Ecto neural progenitor cell (in vitro differentiated cells): ENCODE measurements at places on chromosomes 16 and 17.
A peak's percentile ranks its signal among the peaks of the same experiment; 100 is the strongest.

DNA sequence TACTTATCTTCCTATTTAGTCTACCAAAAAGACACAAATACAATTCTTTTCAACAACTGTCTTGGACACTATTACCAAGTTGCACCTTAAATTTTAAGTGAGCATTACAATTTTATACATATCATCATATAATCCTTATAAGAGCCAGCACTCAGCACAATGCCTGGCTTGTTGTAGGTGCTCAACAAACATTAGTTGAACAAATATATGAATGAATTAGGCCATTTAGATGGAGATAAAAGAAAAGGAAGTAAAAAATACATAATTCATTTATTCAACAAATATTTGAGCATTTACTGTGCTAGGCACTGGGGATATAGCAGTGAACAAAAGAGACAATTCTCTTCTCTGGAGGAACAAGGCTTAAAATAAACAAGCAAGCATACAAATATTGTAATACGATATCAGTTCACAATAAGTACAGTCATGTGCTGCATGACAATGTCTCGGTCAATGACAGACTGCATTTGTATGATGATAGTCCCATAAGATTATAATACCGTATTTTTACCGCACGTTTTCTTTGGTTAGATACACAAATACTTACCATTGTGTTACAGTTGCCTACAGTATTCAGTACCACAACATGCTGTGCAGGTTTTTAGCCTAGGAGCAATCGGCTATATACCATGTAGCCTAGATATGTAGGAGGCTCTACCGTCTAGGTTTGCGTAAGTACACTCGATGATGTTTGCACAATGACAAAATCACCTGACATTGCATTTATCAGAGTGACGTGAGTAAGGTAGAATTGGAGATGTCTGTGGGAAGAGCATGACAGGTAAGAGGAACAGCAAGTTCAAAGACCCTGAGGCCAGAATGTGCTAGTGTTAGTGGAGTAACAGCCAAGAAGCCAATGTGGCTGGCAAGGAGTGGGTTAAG lies 86.4 kb upstream of the HS3ST2 start:
- DNase-seq, result no peak

- no peak for DNase-seq
These were observed 22.9 kb downstream of the ACSF3 start for GRCh38 chr16:89116341-89117226.

DNA sequence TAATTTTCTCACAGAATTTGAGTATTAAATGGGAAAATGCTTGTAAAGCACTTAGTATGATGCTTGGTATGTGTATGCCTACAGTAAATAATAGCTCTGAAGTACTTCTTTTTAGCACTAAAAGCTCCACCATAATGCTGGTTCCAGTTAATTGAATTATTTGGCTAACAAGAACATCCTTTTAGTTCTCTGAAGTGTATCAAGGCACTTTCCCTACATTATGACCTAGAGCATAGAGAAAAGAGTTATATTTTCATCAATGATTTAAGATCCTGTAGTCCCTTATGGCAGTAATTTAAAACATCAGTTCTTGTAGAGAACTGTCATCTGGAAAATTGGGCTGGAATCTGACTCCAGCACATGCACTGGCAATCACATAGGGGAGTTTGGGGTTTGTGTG lies 21.9 kb upstream of the PHAF1 start:
- no peak for DNase-seq

DNA sequence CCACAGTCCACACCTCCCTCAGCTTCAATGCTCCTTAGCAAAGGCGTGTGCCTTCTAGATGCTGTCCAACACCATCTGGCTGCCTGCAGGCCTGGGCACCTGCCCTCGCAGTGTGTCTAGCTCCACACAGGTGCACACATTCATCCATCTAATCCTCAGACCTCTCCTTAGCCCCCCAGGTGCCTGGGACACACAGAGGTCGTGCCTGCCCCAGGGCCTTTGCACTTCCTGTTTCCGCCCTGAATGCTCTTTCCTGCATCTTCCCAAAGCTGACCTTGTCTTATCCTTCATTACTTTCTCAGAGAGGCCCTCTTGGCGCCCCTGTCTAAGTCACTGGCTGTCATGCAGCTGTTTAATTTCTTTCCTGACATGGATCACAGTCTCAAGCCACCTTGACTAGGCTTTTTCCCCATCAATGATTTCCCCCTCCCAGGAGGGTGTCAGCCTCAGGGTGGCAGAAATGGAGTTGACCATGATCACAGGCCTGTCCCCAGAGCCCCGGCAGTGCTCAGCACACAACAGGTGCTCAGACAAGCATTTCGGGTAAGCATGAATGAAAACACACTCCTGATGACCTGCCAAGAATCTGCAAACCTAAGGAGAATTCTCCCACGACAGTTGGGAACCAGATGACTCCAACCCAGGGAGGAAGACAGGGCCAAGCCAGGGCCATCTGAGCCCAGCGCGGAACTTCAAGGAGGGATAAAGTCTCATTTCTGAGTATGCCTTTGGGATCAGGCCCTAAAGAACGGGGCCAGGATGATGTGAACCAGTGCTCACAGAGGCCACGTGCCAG lies 76.3 kb downstream of the LITAF start:
- DNase-seq, result no peak

GRCh38 chr17:77445760-77446532 lies 305.2 kb downstream of the SEC14L1 start:
- no peak for DNase-seq

DNA sequence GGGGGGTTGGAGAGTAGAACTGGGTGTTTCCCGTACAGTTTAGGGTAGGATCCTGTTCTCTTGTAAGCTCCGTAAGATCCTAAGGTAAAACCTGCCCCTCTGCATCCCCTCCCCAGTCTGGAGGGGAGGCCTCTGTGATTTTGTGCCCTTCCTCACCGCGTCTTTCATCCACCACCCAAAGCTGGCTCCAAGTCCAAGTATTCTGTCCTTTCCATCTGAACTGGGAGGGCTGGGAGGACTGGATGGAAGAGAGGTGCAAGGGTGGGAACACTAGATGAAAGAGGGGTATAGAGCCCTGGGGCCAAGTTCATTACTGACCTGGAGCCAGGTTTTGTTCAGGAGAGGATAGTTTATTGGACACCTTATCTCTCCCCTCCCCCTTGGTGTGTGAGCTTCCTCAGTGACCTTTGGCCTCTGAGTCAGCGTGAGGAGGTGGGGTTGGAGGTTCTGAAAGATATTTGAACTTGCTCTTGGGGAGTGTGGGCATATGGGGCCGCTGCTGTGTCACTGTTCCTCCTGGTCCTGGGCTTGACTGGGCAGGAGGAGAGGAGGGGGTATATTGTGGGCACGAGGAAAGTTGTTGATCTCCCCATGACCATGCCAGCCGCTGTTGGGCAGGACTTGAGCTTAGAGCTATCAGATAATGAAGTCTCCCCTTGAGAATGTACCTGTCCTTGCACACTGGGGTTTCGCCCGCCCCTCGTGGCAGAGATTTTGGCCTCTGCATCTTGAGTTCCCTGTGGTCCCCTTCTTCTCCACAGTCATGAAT lies 1.6 kb downstream of the LASP1 start:
- DNase-seq, result no peak

DNA sequence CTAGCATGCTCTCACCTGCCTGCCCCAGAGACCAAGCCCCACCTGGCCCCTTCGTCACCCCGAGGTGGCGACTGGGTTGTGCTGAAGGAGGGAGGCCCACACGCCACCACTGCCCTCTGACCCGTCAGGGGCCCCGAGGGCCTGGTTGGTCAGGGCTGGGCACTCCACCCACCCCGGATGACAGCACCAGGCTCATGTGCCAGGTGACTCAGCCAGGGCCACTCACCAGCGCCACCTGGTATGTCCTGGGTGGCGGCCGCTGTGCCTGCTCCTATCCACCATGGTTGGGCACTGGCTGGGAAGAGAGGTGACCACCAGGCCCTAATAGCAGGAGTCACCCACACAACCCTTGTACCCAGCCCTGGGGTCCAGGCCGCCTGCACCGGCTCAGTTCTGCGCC lies 68.9 kb downstream of the JPH3 start:
- no peak for DNase-seq

DNA sequence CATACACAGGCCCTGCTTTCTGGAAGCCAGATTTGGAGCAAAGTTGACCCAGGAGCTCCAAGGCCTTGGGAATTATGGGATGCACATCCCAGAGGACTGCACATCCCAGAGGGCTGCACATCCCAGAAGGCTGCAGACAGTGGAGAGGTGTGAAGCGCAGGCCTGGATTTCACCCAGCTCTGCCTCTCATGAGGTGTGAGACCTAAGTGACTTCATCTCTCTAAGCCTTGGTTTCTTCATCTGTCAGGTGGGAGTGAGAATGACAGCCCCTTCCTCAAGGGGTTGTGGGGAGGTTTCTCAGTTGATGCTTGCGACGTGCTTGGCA lies 102.3 kb downstream of the GSG1L start:
- DNase-seq, result no peak

DNA sequence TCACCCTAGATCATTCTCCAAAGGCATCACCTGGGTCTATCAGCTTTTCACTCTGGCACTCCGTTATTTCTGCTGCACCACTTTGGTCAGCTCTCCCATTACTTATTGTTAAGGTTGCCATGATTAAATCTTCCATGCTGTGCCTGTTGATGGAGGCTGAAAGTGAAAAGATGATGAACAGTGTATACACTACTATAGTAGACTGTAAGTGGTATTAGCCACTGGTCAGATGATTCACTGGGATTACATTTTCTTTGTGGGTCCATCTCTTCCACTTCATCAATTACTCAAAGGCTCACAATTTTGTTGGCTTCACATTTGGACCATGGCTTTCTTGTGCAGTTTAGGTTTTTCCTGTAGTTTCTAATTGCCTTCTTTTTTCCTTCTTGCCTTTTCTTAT lies 15.9 kb upstream of the LGALS9 start:
- no peak for DNase-seq

- peak; percentile 41 for DNase-seq
These were observed 41.5 kb downstream of the C16orf82 start for GRCh38 chr16:27108051-27108770.

DNA sequence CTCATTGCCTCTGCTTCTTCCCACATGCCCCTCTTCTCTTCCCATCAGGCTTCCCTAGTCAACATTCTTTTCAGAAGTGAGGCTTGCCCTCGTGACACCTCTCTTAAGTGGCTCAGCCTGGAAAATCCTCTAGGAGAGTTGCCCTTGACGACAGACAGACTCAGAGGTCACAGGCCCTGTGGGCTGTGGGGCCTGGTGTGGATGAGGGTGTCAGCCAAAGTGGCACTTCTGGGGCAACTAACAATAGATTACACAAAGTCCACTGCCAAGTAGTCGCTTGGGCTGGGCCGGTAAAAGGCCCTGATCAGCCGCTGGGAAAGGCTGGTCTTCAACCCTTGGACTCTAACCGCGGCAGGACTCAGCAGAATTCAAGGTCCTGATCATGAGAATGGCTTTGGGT lies 33.7 kb upstream of the METTL16 start:
- no peak for DNase-seq

DNA sequence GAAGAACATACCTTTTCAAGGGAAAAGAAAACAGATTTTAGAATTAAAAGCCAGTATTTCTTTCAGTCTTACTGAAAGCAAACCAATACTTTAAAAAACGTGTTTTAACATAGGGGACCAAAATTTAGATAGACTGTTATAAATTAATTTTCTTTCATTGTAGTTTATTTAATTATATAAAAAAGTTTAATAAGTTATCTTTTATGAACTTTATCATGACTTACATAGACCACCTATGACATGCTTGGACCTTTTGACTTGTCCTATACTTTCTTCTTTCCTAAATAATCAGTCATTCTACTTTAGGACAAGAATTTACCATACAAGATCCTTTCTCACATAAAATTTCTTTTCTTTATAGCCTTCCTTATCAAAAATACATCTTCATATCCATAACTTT lies 102.0 kb upstream of the HAS3 start:
- no peak for DNase-seq

GRCh38 chr17:34579017-34579946 lies at the start of gene TMEM132E:
Gene TMEM132E (plus strand): TSS chr17:34579582. CDS start chr17:34581077, 1,495 bp downstream.
- peak; percentile 87 for DNase-seq

DNA sequence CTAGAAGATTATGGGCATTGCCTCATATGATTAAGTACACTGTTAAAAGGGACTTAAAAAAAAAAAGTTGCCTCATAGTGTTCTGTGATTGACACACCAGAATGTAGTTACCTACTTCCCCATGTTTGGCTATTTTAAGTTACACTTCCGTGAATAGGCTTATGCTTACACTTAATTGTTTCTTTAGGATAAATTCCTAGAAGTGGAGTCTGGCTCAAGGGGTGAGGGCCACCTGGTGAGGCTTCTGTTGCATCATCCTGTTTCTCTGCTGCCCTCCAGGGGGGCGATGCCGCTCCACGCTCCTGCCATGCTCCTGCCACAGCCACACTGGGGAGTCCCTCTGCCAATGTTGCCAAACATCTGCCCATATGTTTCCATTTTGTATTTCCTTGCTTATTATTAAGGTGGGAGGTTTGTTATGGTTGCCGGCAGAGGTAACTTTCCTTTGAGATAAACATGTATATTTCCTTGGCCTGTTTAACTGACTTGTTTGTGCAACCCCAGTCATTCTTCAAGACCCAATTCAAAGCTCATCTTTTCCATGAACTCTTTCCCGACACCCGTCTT lies 73.1 kb downstream of the KSR1 start:
- DNase-seq, result no peak

DNA sequence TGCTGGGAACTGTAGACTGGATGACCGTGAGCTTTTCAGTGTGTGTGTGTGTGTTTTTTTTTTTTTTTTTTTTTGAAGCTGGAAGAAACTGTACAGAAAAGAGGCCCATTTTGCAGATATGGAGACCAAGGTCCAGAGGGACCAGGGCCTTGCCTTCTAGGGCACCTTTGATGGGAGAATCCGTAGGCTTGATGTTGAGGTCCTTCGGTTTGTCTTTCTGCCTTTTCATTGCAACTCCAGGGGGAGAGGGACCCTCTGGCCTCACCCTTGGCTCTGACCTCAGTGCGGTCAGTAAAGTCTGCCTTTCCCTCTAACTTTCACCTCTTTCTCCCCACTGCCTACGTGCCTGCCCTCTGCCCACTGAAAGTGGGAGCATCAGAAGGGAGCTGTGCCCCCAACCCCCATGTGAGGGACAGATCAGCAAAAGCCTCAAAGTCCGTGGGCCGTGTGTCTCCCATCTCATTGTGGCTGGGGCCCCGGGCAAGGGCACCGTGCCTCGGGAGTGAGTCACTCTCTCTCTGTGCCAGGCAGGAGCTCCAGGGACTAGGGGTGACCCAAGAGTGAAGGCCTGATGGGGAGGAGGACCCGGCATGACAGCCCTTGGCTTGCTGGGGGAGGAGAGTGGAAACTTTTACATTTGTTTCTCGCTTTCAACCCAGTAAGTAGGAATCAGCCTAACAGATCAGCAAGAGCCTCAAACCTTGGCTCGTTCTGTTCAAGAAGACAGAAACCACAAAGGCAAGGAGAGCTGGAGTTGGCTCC lies 123.6 kb downstream of the CMIP start:
- DNase-seq, result no peak

GRCh38 chr17:73151916-73152632 lies 12.7 kb upstream of the SSTR2 start:
- DNase-seq, result no peak

DNA sequence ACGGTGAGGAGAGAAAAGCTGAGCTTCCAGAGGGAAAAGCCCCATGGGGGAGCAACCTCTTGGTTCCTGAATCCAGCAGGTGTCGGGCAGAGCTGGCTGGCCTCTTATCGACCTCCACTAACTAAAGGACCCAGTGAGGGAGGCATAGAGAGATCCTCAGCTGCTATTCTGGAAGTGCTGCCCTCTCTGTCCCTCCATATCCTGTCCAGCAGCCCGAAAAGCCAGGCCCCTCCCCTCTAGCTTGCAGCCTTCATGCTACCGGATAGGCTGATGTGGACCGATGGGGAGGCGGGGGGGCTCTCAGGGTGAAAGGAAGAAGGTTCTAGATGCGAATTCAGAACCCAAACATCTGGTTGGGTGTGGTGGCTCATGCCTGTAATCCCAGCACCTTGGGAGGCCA lies 24.9 kb downstream of the MXRA7 start:
- DNase-seq, result no peak
